ENCODE measurements at places on chromosomes 2 and 18.
A peak's percentile ranks its signal among the peaks of the same experiment; 100 is the strongest.

GRCh38 chr2:222127660-222128059 lies 171.1 kb downstream of the PAX3 start:
- no peak for DNase-seq

DNA sequence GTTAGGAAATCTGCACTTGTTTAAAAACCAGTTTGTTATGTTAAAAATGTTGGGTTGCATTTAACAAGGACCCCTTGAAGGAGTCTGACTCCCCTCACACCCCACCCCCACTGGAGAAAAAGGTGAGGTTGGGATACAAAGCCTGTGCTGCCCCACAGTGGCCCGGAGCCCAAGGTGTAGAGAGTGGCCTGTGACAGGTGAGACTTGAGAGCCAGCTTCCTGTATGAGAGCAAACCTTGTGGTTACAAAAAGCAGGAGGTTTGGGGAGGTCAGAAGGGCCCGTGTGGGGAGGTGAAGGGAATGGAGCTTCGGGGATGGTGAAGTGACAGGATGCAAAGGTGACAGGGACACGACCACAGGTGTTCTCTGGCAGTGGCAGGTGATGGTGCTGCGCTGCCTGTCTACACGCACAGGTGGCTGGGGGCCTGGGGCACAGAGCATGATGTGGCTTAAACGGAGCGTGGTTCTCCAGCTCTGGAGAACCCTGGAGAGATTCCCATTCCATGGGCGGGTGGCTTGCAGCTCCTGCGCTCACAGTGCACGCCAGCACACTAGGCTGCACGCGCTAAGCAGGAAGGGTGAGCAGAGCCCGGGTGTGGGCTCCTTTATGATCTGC lies 29.0 kb downstream of the IMPA2 start:
- DNase-seq = no peak

- no peak for DNase-seq
These were observed 73.9 kb downstream of the UBE2E3 start for GRCh38 chr2:181054256-181054655.

- peak; percentile 51 for DNase-seq
These were observed 20.6 kb downstream of the TEX44 start for GRCh38 chr2:231613331-231613662.

DNA sequence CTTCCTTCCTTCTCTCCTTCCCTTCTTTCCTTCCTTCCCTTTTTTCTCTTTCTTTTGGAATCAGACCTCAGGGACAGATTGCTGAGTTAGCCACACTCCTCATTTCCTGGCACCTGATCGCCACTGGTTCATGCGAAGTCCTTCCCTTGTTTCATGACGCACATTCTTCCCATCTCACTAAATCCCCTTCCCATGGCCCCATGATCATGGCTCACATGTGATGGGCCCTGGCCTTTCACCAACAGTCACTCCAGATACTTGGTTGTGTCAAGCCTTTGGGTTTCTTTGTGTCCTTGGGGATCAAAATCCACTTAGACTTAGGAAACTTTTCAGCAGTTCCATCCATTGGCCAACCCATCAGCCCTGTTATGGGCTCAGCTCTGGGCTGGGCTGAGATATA lies 23.8 kb upstream of the ASPRV1 start:
- no peak for DNase-seq

DNA sequence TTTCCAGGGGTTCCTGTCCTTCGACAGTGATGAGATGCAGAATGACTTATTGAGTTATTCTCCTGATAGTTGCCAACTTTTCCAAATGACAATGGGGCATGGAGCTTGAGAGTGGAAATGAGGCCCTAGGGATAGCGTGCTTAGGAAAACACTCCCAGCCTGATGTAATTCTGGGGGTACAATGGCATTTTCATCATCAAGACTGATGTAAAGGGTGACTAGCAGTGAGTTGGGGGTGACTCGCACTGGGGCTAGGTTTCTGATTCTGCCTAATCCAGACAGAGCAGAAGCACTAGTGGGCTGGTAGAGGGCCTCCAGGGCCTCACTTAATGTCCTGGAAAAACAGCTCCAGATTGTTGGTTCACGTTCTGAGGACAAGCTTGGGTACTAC lies 34.0 kb upstream of the IL37 start:
- DNase-seq = no peak

- DNase-seq = no peak
These were observed 20.1 kb downstream of the GPR35 start for GRCh38 chr2:240645346-240645745.
